Activated T-cell treated with anti-CD3 and anti-CD28 coated beads, Interleukin-2, amount 50 U/mL, for 48 hours (primary cell): ENCODE measurements at places on chromosomes 1 and 21.

DNA sequence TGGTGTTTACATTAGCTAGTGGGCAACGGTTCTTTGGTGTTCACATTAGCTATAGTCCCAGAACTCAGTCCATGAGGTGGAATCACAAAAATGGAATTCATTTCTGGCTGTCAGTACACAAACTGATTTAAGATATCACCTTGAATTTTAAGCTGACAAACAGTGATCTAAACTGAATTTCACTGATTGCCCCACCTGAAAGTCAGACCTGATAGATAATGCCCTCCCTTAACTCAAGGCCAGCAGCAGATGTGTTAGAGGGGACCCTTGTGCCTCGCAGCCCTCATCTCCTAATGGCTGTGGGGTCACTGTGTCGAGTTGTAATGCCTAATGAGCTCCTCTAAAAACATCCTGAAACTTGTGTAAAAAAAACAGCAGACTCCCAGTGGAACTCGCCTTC lies 8.6 kb downstream of the ARF1 start:
- no peak for DNase-seq

DNA sequence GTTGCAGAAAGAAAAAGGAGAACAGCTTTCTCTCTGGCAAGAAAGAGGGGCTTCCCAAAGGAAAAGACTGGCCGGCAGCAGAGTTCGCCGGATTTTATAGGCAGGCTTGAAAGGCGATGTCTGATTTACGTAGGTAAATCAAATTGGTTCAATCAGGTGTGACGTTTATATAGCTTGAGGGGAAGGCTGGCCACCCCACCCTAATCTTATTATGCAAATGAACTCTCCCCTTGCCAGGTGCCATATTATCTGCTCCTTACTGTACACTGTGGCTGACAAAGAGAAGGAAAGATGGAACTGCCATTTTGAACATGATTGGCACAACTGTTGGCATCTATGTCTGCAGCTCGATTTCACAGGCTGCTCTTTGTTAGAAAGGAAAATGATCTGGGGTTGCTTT lies 16.8 kb upstream of the INTS3 start:
- DNase-seq: no peak

GRCh38 chr1:169060043-169060722 lies 46.3 kb upstream of the ATP1B1 start:
- DNase-seq: no peak

- no peak for DNase-seq
Observed at GRCh38 chr1:19400875-19401534, 84.3 kb downstream of the CAPZB start.

DNA sequence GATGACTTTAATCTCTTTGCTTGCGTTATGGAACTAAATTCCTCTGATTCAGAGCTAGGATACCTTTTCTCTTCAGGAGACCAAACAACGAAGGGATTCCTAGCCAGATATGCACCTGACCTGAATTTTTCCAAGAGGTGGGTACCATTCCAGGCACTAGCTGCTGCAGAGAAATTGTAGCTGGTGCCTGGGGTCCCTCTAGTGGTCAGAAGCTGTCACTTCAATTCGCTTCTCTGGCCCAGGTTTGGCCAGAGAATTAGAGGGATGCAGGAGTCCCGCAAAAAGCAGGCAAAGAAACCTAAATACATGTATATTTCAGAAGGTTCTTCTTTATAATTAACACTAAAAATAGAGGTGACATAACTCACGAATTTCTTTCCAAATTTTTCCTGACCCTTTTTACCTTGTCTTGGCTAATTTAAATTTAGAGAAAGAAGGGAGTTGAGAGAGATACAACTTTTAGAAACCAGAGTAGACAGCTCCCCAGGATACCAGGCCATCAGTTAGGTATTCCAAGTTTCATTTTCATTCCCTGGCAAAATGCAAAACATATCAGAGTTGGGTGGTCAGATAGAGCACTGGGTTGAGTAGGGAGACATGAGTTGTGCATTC lies 9.6 kb downstream of the ACKR1 start:
- DNase-seq: no peak

GRCh38 chr1:199311478-199312262 lies 672.8 kb downstream of the PTPRC start:
- no peak for DNase-seq

DNA sequence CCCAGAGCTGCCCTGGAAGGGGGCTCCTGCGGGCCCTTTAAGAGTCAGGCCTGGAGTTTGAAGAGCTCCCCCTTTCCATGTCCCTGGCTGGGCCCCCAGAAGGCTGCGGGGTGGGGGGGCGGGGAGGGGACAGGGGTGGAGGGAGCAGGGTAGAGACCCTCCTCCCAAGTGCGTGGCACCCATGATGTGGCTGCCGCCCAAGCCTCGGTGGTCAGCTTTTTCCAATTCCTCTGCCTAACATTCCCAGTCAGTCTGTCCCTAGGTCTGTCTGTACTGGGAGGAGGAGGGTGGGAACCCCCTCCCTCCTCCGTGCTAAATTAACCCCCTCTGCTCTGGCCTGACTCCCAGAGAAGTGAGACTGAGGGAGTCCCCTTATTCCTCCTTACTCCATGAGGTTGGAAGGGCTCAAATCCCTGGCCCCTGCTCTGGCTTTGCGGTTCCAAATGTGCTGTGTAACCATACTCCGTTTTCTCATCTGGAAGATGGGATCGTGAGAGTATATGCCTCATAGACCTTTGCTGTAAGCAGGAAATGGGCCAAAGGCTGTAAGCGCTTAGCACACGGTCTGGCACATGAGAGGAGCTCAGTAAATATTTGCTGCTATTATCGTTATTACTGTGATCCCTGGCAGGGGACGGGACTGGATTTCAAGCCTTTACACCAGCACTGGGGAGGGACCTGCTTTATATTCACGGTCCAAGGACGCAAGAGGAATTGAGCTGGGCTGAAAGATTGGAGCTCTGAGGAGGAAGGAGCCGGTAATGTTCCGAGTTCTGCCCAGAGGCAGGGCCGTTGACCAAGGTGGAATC lies 658 bp upstream of the COL16A1 start:
- peak; percentile 28 for DNase-seq

DNA sequence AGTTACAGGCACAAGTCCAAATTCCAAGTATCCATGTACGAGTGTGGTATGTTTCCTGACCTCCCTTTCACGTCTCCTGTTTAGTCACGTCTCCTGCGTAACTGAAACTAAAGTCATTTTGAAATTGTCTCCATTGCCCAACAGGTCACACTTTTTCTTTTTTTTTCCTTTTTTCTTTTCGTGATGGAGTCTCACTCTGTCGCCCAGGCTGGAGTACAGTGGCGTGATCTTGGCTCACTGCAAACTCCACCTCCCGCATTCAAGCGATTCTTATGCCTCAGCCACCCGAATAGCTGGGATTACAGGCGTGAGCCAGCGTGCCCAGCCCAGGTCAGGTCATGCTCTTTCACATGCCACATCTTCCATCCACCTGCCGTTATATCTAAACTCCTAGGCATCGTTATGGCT lies 38.2 kb downstream of the L1TD1 start:
- no peak for DNase-seq

DNA sequence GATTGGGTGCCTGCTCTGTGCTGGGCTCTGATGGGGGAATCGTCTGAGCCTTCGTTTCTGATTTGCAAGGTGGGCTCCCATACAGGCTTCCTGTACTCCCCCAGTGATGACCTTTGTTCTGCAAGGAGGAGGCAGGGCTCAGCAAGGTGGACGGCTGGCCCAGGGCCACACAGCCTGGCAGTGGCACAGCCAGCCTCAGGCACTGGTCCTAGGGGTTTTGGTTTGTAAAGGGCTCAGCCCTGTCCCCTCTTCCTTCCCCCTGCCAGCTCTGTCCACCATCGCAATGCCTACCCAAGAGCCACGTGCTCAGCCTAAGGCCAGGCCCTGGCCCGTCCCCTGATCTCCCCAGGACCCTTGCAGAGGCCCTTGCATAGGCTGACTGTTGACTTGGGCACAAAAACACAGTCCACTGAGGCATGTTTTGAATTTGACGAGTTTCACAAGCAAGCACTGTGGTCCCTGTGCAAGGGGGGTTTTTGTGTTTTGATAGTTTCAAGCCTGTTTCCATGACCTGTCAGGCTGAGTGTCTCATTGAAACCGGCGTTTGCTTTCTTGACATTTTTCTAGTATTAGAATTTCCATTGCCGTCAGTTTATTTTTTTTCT lies 39.5 kb upstream of the TNFRSF1B start:
- DNase-seq: peak; percentile 62

DNA sequence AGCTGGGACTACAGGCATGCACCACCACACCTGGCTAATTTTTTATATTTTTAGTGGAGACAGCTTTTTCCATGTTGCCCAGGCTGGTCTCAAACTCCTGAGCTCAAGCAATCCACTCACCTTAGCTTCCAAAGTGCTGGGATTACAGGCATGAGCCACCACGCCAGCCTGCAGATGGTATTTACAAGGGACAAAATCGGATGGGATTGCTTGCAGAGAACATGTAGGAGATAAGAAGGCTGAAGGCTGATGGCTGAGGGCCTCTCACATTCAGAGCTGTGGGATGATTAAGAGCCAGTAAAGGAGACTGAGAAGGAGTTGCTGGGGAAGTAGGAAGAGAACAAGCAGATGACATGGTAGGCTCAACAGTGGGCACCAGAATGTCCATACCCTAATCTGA lies 24.0 kb upstream of the QSOX1 start:
- no peak for DNase-seq

GRCh38 chr1:43238085-43238484 lies 31.7 kb upstream of the TMEM125 start:
- DNase-seq: peak; percentile 45

DNA sequence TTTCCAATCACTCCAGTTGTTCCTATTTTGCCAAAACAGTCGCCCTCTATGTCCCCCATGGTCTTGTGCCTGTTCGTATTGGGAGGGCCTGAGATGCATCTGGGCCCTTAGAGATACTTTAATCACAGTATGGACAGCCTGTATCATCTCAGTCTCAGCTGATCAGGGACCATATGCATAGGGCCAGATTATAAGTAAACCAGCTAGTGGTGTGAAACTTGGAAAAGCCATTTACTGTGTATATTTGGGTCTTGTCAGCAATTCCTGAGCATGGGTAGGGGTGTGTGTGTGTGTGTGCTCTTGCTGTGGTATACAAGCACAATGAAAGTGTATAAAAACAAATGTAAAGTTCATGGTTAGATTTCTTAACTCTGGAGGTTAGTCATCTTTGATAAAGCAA lies 22.8 kb downstream of the SH3BGR start:
- no peak for DNase-seq

- DNase-seq: no peak
Observed at GRCh38 chr1:11729155-11729497, 6.8 kb upstream of the AGTRAP start.

- no peak for DNase-seq
Observed at GRCh38 chr1:26788515-26788785, 700 bp downstream of the PIGV start.

- DNase-seq: no peak
Observed at GRCh38 chr21:16241479-16241963, 511.7 kb downstream of the USP25 start.

DNA sequence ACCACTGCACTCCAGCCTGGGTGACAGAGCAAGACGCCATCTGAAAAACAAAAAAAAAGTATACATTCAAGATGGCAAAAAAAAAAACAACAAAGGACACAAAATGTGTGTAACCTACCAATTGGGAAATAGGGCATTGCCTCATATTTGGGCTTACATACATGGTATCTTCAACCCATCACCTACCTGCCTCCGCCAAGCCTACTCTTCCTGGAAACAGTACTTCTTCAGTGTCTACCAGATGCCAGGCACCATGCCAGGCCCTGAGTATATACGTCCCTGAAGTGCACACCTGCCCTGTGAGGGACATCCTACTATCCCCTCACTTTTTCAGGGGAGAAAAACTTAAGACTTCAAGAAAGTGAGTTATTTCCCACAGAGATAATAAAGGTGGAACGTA lies 160.2 kb downstream of the TOMM20 start:
- DNase-seq: no peak

DNA sequence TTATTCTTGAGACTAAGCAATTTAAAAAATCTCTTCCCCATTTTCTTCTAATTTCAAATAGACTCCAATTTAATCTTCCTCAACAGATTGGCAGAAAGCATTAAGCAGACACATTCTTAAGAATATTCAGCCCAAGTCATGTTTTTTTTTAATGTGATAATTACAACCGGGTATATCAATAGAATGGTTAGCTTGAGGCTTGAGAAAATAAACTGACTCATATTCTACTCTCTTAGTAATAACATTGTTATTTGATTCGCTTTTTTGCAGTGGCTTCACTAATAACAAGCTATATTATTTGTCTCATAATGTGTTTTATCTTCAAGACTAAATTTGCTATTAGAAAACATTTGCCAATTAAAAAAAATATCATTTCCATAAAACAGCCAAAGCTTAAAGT lies 488.6 kb upstream of the RGS18 start:
- no peak for DNase-seq

DNA sequence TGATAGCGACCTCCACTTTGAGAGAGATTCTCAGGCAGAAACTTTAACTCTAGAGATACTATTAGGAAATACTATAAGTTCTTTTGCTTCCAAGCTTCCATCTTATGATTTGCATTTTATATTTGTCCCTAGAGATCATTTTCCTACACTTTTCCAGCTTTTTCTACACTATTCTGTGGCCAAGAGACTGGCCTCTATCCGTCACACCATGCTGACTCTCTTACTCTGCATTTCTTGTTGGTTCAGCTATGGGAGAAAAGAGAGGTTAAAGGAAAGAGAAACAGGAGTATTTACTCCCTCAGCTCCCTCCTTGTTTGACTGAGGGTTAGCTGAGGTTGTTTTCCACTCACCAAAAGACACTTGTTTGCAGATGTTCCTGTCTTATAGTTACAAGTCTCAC lies 665.6 kb upstream of the CXADR start:
- no peak for DNase-seq

- no peak for DNase-seq
Observed at GRCh38 chr1:214843281-214843680, 239.3 kb upstream of the KCNK2 start.

- no peak for DNase-seq
Observed at GRCh38 chr1:230138561-230139239, 71.7 kb downstream of the GALNT2 start.

GRCh38 chr1:171738911-171739310 lies 3.0 kb downstream of the VAMP4 start:
- DNase-seq: no peak

DNA sequence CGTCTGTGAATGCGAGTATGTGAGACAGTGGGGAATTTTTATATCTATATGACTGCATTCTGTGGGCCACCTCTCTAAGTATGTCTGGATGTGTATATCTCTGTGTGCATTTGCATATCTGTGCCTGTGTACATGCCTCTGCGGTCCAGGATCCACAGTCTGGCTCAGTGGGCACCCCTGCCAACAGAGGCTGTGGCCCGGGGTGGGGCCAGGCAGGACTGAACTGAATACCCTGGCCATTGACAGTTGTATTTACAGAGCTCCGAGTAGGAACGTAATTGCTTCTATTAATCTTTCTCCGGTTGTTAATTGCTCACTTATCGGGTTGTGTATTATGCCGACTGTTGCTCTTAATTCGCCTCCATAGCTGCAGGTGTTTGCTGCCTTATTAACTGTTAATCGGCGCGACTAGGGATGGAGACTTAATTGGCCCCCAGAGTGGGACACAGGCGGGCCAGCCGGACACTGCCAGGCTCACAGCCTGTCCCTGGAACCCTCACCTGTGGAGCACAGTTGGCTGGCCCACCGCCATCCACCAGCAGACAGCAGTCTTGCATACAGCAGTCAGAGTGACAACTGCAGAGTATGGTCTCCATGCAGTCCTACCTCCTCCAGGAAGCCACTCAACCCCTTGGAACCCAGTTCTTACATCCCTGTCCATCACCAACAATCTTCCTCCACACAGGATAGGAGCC lies 22.4 kb upstream of the ADGRB2 start:
- DNase-seq: no peak

GRCh38 chr1:231162297-231162969 lies 575 bp downstream of the TRIM67 start:
- DNase-seq: peak; percentile 49

- DNase-seq: no peak
Observed at GRCh38 chr1:239893127-239893731, 198.5 kb upstream of the FMN2 start.
